Memory B cell (primary cell): ENCODE measurements at places on chromosomes 3 and 15.

GRCh38 chr3:22994781-22995180, 208.3 kb upstream of the UBE2E2 start:
- no peaks in the 10 kb centered on the region for H3K4me1 ChIP-seq
- peaks cover 2% of the 10 kb centered on the region for H3K27me3 ChIP-seq

- DNase-seq: no peak
- no peak overlapping the region for H3K4me3 ChIP-seq
- H3K4me1 ChIP-seq: no peaks in the 10 kb centered on the region
- H3K27me3 ChIP-seq: peaks cover 15% of the 10 kb centered on the region
- no peak overlapping the region for H3K27ac ChIP-seq
Observed at GRCh38 chr15:41133454-41133853, 17.4 kb upstream of the INO80 start.

DNA sequence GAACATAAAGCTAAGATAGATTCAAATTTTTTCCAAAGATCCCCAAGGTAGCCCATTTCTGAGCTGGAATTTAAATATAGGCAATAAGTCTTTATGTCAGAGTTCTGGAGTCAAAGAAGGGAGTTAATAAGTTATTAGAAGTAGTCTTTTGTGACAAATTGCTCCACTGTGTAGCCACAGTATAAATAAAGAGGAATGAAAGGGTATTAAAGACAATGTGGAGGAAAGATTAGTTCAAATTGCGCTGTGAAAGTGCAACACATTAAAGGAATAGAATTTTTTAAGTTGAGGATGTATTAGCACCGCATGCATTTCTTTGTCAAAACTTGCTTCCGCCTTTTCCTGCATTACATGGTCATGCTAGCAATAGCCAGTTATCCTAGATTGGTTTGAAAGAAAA, 666.6 kb upstream of the CCDC54 start:
- H3K4me1 ChIP-seq: no peaks in the 10 kb centered on the region
- H3K27me3 ChIP-seq: no peaks in the 10 kb centered on the region
- DNase-seq: no peak
- no peaks in the 10 kb centered on the region for H3K36me3 ChIP-seq
- no peak overlapping the region for H3K4me3 ChIP-seq

DNA sequence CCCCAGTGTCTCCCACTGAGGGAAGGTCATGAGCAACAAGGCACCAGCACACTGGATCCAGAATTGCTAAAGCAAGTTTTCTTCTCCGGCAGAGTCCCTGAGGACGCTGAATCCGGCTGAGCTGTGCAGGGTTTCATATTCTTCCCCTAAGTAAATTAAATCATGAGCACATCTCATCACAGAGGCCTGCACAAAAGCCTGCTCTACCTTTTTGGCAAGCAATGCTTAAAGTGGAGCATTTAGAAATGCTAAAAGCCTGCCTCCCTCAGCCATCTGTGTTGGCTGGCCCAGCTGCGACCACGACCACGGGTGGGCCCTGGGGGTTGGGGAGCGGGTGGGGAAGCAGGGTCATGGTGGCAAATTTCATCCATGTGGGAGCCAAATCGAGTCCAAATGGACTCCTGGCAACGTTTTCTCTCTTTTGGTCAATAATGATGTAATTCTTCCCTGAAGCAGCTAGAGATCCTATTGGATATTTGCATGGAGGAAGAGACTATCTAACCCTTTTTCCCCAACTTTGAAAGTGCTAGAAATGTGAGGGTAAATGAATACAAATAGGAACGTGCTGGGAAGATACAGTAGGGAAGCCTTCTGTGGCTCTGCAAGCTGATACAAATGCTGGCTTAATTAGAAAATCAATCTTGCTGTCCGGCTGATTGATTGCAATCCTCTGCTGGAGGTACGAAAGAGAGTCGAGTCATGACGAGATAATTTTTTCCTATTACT, 532.8 kb upstream of the TBL1XR1 start:
- peaks cover 3% of the 10 kb centered on the region for H3K36me3 ChIP-seq
- H3K27me3 ChIP-seq: peaks cover 2% of the 10 kb centered on the region
- H3K4me1 ChIP-seq: peaks cover 2% of the 10 kb centered on the region
- H3K27ac ChIP-seq: no peak overlapping the region
- no peak overlapping the region for H3K4me3 ChIP-seq

- peaks cover 30% of the 10 kb centered on the region for H3K4me1 ChIP-seq
- peak overlapping the region; percentile 99 for H3K27ac ChIP-seq
- H3K27me3 ChIP-seq: no peaks in the 10 kb centered on the region
- no peak for DNase-seq
- peak overlapping the region; percentile 97 for H3K4me3 ChIP-seq
Observed at GRCh38 chr3:11272906-11273574, 843 bp downstream of the ATG7 start.

DNA sequence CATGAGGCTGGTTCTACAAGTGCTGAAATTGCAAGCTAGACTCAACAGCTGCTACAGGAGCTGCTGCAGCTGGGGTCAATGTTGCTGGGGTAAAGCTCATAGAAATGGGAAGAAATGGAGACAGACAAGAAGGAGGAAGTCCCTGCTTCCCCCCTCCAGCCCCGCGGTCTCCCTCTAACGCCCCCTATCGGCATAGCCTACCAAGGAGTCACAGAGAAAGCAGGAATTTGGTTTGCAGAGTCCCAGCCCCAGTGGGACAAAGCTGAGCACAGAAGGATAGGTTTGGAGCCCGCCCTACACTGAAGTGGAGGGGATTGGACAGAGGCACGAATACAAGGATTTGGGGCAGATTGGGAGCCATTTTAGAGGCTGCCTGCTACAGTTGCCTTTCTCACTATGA, 176.9 kb upstream of the ANKRD28 start:
- no peaks in the 10 kb centered on the region for H3K27me3 ChIP-seq
- no peaks in the 10 kb centered on the region for H3K4me1 ChIP-seq
- no peak overlapping the region for H3K4me3 ChIP-seq
- H3K27ac ChIP-seq: no peak overlapping the region
